ENCODE measurements at places on chromosomes 12 and 14.

DNA sequence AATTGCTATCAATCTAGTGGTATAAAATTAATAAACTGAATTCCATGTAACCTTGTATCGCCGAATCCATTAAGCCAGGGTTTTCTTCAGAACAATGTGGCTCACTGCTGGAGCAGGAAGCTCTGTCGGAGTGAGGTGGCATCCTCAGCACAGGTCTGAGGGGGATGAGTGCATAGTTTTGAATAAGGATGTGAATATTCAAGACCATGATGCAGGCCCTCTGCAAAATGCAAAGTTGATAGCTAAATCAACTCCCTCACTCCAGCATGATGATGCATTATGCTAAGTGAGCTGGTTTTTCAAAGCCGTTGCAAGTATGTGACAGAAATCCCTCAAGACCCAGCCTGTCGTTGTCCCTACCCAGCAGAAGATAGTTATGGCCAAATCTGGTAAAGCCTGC lies 53.0 kb downstream of the TRIM9 start:
- DNase-seq, result no peak

DNA sequence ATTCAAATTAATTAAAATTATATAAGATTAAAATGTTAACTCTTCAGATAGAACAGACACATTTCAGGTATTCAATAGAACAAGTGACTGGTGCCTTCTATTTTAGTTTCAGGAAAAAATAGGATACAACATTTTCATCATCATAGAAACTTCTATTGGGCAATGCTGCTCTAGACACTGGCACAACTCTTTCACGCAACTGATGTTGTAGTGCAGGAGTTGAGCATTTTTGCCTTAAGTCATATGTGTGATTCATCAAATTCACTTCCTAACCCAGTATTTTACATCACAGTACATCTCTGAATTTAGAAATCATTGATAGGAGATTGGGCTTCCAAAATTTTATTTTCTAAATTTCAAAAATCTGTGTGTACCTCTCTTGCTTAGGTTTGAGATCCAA lies 215.4 kb upstream of the DIO2 start:
- DNase-seq, result no peak

- DNase-seq, result no peak
Measured at GRCh38 chr12:132542661-132543060, 52.7 kb downstream of the FBRSL1 start.

- DNase-seq, result no peak
Measured at GRCh38 chr14:73460691-73461127, 2.4 kb upstream of the NUMB start.

- no peak for DNase-seq
Measured at GRCh38 chr14:46399049-46399448, 252.5 kb downstream of the RPL10L start.

GRCh38 chr12:65902500-65902899 lies 78.2 kb downstream of the HMGA2 start:
- no peak for DNase-seq

All from stimulated activated effector memory CD8-positive, alpha-beta T cell treated with anti-CD3 and anti-CD28 coated beads, Interleukin-12 subunit alpha, Interleukin-12 subunit beta, amount 100 ng/mL, for 72 hours (primary cell).